CD4-positive, CD25-positive, alpha-beta regulatory T cell (primary cell): ENCODE measurements at places on chromosomes 7 and 10.

DNA sequence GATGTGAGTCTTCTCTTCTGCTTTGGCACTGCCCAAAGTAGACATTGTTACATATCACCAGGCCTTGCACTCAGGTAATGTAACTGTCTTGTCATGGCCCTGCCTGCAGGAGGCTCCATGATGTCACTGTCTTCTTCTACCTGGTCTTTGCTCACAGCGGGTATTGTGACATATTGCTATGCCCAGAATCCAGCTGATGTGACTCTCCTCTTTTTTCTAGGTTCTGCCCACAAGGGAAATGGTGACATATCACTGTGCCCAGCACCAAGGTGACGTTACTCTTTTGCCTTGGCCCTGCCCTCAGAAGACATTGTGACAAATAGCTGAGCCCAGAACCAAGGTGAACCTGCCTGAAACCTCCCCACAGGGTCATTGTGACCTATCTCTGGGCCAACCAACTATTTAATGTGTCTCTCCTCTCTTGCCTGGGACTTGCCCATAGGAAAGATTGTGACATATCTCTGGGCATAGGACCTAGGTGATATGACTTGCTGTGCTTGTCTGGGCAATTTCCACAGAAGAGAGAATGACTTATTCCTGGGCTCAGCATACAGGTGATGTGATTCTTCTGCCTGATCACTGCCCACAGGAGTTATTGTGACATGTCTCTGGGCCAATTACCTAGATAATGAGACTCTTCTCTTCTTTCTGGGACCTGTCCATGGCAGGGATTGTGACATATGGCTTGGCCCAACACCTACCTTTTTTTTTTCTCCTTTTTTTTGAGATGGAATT is 26.5 kb upstream of the ZNF107 start:
- no peak for DNase-seq

GRCh38 chr7:20797042-20797461 is 10.4 kb upstream of the SP8 start:
- DNase-seq = no peak

- no peak for DNase-seq
Measured at GRCh38 chr7:116395141-116395791, 104.3 kb upstream of the CAV2 start.

GRCh38 chr10:124281666-124282065 is 137.1 kb downstream of the OAT start:
- DNase-seq = no peak

DNA sequence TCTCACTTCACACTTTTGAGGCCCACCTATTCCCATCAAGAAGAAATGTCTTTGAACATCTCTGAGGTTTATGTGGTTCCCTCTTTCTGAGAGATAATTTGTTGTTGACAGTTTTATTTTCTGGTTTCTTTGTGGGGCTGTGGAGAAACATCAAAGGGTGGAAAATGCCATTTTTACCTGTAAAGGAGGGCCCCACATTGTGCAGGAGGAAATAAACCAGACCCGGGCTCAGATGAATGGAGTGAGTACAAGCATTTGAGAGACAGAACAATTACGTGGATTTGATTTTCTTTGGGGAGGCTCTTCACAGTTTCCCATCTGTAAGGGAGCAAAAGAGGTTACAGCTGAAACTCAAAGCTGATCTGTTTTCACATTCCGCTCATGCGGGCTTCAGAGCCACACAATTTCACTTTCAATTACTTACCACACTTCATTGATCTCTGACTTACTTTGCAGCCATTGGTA is 29.8 kb downstream of the ITPRIP start:
- no peak for DNase-seq

GRCh38 chr7:81487516-81487915 is 282.3 kb downstream of the HGF start:
- no peak for DNase-seq
